ENCODE measurements at places on chromosomes 2 and 18.

GRCh38 chr2:106159866-106160785, 34.0 kb downstream of the UXS1 start:
- DNase-seq: no peak

GRCh38 chr2:59398081-59398480, 1155.4 kb downstream of the BCL11A start:
- no peak for DNase-seq

DNA sequence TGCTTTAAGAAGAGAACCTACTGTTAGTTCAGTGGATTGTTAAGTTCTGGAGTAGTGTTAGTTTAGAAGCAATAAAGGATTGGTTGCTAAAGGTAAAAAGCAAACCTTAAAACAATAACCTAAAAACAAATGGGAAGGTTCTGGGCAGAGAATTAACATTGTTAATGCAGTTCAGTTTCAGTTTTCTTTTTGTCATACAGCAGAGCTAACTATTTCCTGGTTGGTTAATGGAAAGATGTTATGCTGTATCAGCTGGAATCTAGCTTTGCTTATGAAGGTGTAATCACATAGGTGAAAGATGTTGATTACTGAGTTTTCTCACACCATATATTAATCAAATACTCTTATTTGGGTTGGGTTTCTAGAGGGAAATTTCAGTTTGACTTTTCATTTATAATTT, 23.8 kb downstream of the SMAD4 start:
- DNase-seq: no peak

DNA sequence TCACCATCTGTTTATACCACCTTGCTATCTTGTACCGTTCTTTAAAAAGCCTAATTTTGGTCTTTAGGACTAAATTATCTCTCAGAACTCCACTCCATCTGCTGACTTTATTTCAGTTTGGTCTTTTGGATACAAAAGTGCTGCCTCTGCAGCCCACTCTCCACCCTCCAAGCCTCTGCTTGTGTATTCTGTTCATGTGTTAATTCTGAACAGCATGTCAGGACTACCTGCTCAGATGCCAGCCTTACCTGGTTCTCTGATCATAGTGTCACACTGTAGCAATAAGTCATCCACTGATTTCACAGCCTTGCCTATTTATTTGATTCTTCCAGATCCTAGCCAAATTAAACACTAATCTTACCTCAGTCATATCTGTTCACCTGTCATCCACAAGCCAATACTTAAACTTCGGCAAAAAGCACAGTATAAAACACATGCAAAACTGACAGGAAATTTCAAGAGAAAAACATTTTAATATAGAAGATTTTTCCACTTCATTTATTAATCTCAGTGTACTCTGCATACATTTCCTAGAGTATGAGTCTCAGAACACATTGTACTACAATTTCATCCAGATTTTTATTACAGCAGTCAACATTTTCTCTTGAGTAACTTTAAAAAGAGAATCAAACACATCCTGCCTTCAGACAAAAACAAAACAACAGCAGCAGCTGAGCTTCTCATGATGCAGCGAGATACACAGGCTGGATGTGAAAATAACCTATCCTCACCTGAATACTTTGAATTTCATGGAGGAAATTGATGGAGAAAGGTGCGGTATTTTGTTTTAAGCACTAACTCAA, 64.9 kb downstream of the PPP1R1C start:
- no peak for DNase-seq

DNA sequence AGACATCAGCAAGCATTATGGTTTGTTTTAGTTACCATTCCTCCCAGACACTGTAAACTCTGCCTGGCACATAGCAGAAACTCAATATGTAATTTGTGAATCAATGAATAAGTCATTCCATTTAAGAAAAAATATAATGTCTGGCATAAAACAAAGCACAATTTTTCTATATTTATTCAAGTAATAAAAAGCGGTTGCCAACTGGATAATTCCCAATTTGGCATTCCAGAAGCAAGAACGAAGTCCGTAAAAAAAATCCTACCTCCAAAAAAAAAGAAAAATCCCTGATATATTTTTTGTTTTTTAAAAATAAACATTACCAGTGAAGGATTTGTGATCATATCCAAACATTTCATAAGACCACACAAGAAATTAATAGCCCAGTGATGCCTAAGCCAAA, 351.3 kb upstream of the LRRTM4 start:
- DNase-seq: no peak
